ENCODE measurements at places on chromosomes 2 and 18. TPM values are rescaled to one million over a fixed set of nuclear protein-coding genes. Genes with fewer than 3 reads are reported as not detected.

Gene SKA1
- 12.1 TPM for polyA plus RNA-seq

Gene INPP5D
- 3.7 TPM for polyA plus RNA-seq

Gene TUBA3E
- polyA plus RNA-seq = not detected

Gene PCARE
- not detected for polyA plus RNA-seq

Gene TNFAIP6
- 0.85 TPM for polyA plus RNA-seq

Gene SLC4A3
- polyA plus RNA-seq = 16.6 TPM

Gene AOX1
- 0.44 TPM for polyA plus RNA-seq

Gene XDH
- polyA plus RNA-seq = not detected

Gene MYL1
- not detected for polyA plus RNA-seq

Gene TRIM43
- not detected for polyA plus RNA-seq

Gene BMPR2
- 16.5 TPM for polyA plus RNA-seq

Gene MC5R
- not detected for polyA plus RNA-seq

Gene GCG
- not detected for polyA plus RNA-seq

Gene SCN1A
- 1.0 TPM for polyA plus RNA-seq

Gene PDE11A
- polyA plus RNA-seq = 0.36 TPM

Gene SDC1
- polyA plus RNA-seq = 17.5 TPM
